ENCODE measurements at places on chromosomes 4 and X.

DNA sequence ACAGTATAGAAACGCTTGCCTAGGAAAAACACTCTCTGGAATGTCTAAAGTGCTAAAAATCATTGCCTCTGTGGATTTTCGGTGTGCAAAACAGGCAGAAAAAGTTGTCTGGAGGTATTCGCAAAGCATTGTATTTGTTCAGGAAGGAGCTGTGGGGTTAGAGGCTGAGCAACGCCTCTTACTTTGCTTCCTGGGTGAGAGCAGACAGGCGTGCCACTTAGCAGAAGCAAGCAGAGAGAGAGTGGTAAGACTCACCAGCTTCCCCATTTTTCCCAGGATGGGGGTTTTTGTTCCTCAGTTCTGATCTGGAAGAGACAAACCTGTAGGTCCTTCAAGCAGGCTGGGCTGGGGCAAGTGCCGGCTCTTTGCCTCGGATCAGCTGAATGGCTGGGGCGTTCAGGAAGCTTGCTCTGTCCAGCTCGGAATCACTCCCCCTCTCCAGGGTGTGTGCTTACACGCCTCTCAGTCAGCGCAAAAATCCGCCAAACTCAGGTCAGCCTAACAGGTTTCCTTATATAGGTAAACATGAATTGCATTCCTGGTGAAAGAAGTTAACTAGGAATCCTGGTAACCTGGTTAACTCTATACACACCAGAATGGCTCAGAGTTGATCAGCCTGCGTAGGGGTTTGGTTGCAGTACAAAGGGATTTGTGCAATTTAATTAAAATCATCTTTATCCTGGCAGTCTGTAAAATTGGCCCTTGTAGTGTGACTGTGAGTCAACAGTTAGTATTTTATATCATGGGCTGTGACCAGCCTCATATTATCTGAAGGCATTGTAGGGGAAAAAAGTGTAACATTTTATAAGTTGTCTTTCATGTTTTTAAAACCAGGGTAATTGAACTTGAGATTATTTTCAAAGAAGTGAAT is 213.1 kb upstream of the MID1 start:
- no peak for DNase-seq

- no peak for DNase-seq
Observed at GRCh38 chr4:6749340-6750171, 33.0 kb upstream of the KIAA0232 start.

DNA sequence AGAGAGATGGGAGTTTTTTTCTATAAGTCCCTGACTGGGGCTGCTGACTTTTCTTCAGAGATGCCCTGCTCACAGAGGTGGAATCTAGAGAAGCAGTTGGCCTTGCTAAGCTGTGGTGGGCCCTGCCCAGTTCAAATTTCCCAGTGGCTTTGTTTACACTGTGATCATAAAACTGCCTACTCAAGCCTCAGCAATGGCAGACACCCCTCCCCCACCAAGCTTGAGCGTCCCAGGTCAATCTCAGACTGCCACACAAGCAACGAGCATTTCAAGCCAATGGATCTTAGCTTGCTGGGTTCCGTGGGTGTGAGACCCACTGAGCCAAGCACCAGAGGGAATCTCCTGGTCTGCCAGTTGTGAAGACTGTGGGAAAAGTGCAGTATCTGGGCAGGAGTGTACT is 199.8 kb upstream of the WDFY3 start:
- no peak for DNase-seq

DNA sequence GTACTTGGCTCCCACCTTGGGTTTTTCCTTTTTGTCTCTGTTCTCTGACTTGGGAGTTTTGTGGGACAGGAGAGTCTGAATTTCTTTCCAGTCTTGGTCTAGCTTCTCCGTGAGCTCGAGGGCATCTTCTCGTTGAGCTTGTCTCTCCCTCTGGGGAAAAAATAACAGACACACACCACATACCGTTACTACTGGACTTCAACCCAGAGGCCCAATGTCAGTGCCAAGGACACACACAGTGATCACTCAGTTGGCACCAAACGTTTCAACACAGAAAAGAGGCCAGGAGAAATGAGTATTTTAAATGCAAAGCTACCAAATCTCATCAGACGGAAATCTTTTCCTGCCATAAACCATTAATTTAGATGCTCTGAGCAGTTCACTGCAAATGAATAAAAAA is 9.7 kb downstream of the NOP14 start:
- no peak for DNase-seq

GRCh38 chr4:160848901-160849760 is 1314.7 kb downstream of the FSTL5 start:
- no peak for DNase-seq

- DNase-seq: no peak
Observed at GRCh38 chr4:119746951-119747350, 118.3 kb upstream of the PDE5A start.

GRCh38 chrX:68363984-68364383 is 69.3 kb downstream of the OPHN1 start:
- no peak for DNase-seq

GRCh38 chr4:102564399-102565059 is 63.4 kb downstream of the NFKB1 start:
- DNase-seq: no peak

GRCh38 chr4:178070163-178070562 is 627.9 kb upstream of the AGA start:
- DNase-seq: no peak

- DNase-seq: no peak
Observed at GRCh38 chr4:11724731-11725130, 296.0 kb upstream of the HS3ST1 start.

- DNase-seq: no peak
Observed at GRCh38 chr4:142282870-142283431, 563.1 kb downstream of the INPP4B start.

GRCh38 chr4:147137280-147137679 is 191.6 kb upstream of the TTC29 start:
- DNase-seq: no peak

DNA sequence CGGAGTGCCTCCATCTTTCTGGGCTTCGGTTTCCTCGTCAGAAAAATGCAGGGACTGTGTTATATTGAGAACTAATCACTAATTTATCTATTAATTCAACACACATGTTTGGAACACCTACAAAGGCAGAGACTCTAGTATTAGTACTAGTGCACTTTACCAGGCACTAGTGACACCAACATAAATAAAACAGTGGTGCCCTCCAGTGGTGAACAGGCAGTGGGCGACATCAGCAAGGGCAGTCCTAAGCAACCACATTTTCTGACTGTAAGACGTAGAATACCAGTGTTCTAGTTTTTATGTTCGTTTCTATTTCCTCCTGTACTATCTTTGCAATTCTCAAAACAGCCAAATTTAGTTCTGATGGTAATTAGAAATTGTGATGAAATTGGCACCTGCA is 69.1 kb upstream of the UCP1 start:
- no peak for DNase-seq

- DNase-seq: no peak
Observed at GRCh38 chrX:110863883-110864282, 68.3 kb upstream of the CHRDL1 start.

DNA sequence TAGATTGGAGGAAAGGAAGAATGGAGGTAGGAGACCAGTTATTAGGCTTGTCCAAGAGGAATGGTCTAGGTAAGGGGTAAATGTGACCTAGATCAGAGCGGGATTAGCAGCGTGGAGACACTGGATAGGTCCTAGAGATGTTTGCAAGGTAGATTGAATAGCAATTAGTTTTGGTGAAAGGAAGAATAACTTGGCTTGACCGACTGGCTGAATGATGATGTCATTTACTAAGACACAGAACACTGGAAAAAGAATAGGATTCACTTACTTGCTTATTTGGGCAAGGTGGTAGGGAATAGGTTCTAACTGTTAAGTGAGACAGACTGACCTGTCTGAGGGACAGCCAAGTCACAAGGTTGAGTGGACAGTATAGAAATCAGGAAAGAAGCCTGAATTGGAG is 71.3 kb downstream of the VEGFC start:
- no peak for DNase-seq

GRCh38 chr4:42513748-42514492 is 116.6 kb downstream of the SHISA3 start:
- no peak for DNase-seq

DNA sequence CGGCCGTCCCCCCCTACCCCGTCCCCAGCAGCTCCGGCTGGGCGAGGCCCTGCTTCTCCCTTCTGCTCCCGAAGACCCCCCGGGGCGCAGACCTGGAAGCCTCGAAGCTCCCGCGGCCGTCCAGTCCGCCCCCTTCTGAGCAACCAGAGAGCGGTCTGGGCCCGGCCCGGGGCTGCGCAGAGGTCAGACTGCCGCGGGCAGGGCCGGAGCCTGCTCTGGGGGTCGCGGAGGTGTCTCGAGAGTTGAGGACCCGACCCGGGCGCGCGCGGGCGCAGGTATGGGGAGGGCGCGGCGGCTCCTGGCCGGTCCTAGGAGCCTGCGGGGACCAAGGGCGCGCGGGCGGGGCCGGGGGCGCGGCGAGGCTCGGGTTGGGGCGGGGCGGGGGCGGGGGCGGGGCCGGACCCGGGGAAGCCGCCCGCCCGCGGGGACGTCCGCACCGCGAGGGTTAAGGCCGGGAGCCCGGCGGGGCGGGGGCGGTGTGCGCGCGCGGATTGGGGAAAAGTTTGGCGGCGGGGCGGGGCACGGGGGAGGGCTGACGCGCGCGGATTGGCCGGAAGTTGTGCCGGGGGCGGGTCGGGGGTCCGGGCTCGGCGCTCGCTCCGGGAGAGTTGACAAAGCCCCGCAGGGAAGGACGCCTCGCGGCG is at the start of gene FGFRL1:
Gene FGFRL1 (plus strand): TSS at position 605 of the 644 bp plus-strand sequence. CDS start 860 bp downstream, outside the sequence.
- DNase-seq: peak; percentile 90

GRCh38 chr4:100799761-100800539 is 282.1 kb upstream of the EMCN start:
- no peak for DNase-seq

DNA sequence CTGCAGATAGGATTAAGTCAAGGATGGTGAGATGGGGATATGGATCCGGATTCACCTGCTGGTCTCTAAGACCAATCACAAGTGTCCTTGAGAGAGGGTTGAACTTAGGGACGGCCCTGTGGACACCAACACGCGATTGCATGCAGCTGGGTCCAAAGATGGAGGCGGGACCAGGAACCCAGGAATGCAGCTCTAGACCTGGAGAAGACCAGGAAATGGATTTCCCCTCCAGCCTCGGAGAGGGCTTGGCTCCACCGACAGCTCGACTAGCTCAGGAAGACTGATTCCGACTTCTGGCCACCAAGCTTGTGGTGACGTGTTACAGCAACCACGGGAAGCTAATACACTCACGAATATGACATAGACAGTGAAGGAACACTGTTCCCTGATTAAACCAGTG is 4.7 kb downstream of the C4orf50 start:
- DNase-seq: no peak

DNA sequence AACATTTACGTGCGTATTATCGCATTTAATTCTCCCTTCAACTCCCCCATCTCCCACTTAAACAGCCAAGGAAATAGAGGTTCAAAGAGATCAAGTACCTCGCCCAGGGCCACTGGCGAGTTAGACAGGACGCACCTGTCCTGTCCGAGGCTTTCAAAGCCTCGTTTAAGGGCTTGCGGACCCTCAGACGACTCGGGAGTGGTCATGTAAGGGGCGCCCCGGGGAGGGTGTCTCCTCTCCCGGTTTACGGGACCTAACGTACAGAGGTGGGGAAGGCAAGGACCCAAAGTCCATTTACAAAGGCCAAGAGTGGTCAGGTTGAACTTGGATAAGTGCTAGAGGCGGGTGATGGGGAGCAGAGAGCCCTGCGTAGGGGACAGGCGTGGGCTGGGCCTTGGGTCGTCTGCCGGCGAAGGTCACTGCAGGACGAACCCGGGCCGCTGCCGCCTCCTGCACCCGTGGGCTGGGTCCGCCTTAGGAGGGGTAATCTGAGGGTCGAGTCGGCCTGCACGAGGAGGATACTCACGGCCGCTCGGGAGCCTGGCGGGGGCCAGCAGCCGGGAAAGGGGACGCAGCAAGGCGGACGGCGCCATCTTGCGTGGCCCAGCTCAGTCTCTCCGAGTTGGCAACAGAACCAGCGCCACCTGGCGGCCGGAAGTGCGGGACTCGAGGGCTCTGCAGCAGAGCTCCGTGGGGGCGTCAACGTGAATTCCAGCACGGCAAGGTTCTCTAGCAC is 5.9 kb upstream of the NAA15 start:
- peak; percentile 98 for DNase-seq

GRCh38 chrX:97995834-97996233 is 1112.1 kb downstream of the RPA4 start:
- DNase-seq: no peak

DNA sequence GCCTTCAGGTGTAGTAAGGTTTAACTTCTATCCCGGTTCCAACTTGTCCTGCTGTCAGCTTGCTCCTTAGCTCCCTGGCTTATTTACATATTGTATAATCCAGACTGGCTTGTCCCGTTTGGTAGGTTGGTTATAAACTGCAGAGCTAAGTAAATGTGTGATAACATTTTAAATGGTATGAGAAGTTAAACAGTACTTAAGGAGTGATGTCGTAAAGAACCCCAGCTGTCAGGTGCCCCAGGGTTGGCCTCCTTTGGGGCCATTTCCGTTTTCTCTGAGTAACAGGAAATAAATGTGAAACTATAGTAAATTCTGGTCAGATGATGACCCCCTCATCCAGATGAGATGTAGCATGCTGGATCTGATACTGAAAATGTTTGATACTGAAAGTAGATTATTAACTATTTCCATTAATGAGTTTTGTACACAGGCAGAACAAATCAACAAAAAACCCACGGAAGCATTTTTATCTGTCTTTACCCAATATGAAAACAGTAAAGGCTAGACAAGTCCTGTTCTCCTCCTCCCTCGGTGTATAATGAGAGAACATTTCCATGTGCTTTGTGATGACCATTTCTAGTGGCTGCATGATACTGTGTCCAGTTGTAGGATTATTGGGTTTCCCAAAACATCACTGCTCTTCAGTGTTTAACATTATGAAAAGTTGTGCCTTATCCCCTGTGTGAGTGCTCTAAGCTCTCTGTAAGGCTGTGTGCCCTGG is 22.4 kb downstream of the GAB1 start:
- DNase-seq: no peak

- no peak for DNase-seq
Observed at GRCh38 chrX:132876523-132877338, 81.7 kb downstream of the HS6ST2 start.

GRCh38 chr4:14259936-14260335 is 632.4 kb upstream of the BOD1L1 start:
- DNase-seq: no peak

- no peak for DNase-seq
Observed at GRCh38 chrX:151985955-151986354, 11.5 kb upstream of the GABRE start.

DNA sequence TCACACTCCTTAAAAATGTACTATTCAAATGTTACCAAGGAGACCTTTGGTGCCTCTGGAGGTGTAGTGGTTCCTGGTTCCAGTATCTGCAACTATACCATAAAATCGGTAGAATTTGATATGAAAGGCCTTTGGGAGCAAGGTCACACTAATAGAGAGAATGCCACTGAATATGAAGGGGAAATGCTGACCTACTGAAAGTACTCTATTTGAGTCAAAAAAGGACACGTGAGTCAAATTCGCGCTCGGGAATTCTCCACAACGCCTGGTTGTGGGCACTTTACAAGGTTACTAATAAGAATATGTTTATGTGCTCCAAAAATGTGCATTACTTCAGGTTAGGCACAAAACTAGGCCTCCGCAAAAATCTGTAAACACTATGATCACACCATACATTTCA is 39.5 kb upstream of the RELL1 start:
- DNase-seq: no peak
